ENCODE measurements at places on chromosomes 6 and 20.

- no peak for DNase-seq
Observed at GRCh38 chr6:27471365-27472115, 1.4 kb downstream of the ZNF184 start.

DNA sequence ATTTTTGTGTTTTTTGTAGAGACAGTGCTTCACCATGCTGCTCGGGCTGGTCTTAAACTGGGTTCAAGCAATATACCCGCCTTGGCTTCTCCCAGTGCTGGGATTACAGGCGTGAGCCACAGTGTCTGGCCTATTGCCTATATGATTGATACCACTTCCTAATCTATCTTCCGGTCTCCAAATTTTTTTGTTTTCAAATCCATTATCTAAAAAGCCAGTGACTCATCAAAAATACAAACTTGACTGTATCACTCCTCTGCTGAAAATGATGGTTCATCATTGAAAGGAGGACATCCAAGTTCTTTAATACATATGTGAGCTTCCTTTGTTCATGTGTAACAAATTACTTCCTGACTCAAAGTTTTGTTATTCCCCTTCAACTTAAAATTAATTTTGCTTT, 35.5 kb downstream of the FAM8A1 start:
- no peak for DNase-seq

- no peak for DNase-seq
Observed at GRCh38 chr20:59399426-59400099, 99.2 kb downstream of the EDN3 start.

DNA sequence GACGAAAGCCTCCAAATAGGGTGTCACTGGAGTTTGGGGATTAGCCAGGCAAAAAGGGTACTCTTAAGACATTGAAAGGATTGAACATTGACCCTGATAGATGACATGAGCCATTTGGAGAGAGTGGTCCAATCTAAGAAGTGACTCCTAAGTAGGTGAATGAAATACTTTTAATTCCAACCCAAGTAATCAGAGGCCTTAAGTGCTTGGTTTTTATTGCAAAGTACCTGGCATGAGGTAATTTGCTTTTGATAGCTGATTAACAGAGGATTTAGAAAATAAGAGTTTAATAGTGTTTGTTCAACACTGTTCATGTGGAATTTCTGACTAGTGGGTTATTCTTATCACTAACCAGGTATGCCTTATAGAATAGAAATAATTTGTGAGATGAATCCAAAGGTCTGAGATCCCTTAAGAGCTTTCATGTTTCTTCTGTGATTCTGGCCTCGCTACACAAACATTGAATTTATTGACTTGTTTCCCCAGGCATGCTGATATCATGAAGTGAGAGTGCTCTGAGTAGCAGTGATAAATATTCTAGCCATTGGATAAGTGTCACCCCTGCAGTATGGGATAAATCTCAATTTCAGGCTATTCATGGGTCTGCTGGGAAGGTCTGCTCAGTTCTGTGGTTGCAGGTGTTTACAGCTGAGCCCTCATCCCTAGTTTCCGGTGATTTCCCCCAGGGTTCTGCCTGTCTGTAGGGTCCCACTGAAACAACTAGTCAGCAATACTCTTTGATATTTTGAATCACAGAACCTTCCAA, 6.5 kb downstream of the NCOA7 start:
- DNase-seq = no peak

GRCh38 chr6:120590611-120591010, 743.7 kb downstream of the TBC1D32 start:
- no peak for DNase-seq

- peak; percentile 11 for DNase-seq
Observed at GRCh38 chr6:157514659-157515496, 133.9 kb downstream of the ZDHHC14 start.

DNA sequence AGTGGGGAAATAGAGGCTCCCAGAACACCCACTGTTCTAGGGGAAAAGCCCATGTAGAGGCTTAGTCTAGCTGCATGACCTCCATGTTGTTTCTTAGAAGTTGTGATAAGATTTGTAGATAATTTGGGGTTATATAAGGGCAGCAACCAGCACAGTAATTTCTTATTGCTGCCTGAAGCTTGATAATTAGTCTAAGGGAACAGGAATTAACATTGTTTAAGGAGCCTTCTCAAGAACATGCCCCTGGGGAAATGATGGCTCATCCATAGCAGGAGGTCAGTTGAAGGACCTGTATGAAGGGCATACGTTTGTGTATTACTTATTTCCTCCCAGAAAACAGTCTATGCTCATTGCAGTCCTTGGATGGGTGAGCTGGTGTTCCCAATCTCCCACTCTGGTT, 170.7 kb upstream of the SCGN start:
- no peak for DNase-seq

DNA sequence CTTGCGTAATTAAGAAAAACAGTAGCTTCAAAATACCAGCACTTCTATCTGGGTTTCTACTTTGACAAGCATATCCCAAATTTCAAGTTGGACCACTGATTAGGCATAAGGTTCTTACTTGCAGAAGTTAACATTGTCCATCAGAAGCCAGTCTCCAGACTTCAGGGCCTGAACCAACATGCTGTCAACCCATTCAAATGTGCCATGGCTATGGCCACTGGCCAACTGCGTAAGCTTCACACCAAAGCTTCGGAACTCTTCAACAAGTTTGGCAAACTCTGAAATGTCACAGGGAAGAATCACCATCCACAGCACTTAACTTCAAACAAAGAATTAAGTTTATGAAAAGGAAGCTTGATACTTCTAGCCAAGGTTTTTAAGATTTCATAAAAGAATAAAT, 78.0 kb upstream of the LYRM2 start:
- DNase-seq = no peak

- no peak for DNase-seq
Observed at GRCh38 chr6:13355999-13356785, 27.9 kb upstream of the TBC1D7 start.

DNA sequence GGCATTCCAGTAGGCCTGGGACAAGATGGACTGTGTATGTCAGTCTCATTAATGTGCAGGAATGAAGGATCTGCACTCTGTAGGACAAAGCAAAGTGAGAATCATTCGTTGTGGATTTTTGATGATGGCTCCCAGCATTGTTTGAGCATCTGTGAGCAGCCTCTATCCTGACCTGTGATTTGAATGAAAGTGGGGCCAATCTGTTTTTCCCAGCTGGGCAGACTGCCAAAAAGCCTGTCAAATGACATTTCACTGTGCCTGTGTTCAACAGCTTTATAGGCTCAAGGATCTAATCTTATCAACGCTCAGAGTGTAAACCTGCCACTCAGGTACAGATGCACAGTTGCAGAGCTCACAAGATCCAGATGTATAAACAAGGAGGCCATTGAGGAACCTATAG, 86.7 kb upstream of the SYNDIG1 start:
- no peak for DNase-seq

DNA sequence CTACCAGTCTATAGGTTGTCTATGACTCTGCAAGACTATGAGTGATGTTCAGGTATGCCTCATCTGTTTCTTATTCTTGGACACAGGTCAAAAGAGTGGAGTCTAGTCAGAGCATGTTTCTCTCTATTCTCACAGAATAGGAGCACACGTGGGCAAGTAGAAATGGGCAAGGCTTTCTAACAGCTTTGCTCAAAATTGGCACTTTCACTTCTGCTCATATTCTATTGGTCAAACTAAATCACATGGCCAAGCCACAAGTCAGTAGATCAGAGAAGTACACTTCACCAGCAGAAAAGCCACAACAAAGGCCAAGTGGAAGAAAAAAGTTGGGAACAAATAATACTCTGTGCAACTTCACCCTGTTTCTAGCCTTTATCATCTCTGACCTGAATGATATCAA, 354.5 kb upstream of the SYNCRIP start:
- no peak for DNase-seq

DNA sequence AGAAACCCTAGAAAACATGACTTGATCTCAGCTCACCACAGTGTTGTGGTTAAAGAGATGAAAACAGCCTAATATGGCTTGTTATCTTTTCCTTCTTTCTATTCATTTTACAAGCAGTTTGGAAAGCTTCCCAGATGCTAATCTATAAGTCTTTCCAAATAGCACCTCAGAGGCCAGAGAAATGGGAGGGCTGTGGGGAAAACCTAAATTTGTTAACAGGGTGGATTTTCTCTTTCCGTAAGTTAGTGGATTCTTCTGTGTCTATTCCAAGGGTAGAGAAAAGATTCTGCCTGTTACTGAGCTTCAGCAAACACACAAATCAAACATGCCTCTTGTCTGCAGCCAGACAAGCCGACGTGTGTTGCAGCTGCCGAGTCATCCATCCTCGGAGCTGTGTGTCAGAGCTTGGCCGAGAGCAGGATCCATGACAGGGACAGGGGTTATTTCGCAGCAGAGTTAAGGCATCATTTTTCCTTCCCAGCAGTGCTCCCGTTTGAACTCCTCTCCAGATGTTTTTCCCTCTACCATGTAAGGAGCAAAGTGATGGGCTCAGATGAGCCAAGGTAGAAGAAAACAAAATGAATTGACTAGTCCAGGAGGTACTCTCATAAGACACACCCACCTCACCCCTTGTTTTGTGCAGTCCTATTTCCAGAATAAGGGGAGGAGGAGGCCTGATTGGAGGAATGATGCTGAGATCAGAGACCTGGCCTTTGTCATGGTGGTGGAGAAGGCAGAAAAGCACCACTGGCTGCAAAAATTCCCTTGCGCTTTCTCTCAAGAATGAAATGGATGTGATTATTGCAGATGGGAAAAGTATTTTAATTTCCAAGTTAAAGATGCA, 560.0 kb downstream of the C6orf118 start:
- peak; percentile 48 for DNase-seq

DNA sequence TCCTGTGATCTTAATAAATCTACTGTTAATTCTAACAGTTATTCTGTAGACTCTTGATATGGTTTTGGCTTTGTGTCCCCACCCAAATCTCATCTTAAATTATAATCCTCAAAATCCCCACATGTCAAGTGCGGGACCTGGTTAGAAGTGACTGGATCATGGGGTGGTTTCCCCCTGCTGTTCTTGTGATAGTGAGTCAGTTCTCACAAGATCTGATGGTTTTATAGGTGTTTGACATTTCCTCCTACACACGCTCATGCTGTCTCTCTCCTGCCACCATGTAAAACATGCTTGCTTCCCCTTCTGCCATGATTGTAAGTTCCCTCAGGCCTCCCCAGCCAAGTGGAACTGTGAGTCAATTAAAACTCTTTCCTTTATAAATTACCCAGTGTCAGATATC, 10.5 kb upstream of the EPB41L2 start:
- no peak for DNase-seq

DNA sequence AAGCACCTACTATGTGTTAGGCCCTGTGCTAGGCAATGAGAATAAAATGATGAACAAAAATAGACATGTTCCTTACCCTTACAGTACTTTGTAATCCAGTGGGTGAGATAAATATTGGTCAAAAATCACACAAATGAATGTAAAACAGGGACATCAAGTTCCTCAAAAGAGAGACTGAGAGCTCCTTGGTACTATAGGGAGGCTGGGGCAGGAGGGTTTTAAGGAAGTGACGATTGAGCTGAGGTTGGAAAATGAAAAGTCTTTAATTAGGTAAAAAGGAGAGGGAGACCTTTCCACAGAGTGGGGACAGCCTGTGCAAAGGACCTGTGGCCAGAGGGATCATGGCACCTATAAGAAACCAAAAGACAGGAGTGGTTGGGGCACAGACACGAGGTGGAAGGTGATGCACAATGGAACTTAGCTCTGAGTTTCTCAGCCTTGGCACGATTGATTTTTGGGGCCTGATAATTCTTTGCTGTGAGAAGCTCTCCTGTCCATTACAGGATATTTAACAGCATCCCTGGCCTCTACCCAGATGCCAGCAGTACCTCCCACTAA, 140.3 kb downstream of the CEP57L1 start:
- DNase-seq = no peak

GRCh38 chr6:3429211-3429610, 27.6 kb downstream of the SLC22A23 start:
- no peak for DNase-seq

GRCh38 chr6:157273756-157274470, 49.4 kb downstream of the TMEM242 start:
- peak; percentile 43 for DNase-seq

GRCh38 chr20:10984913-10985312, 311.1 kb upstream of the JAG1 start:
- DNase-seq = no peak

- DNase-seq = no peak
Observed at GRCh38 chr6:149108038-149108748, 209.3 kb upstream of the TAB2 start.

- no peak for DNase-seq
Observed at GRCh38 chr6:43277643-43278523, 20.2 kb upstream of the SLC22A7 start.

All from T1000 (cell line).